Renal pelvis (tissue), 12 donors: ENCODE measurements at places on chromosomes 13 and 19. TPM values are rescaled to one million over a fixed set of nuclear protein-coding genes. Genes with fewer than 3 reads are reported as not detected.

DNA sequence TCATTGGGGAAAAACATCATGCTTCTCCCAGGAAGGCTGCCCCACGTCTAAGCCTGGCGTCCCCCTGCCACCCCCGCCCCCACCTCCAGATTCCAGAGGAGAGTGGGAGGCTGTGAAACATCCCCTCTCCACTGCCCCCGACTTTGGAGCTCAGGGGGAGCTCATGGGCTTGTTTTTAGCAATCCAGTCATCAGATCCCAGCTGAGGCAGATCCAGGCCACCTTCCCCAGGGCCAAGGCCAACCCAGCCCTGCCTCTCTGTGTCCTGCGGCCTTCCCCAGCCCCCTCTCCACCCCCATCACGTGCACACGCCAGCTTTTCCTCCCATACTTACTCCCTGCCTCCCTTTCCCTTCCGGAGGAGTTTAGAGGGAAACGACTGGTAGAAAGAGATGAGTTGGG, 38.8 kb downstream of the SHISA2 start:
- DNase-seq, result no peak

GRCh38 chr19:46529622-46530451, 34.2 kb upstream of the PNMA8B start:
- peak; percentile 61 for DNase-seq

DNA sequence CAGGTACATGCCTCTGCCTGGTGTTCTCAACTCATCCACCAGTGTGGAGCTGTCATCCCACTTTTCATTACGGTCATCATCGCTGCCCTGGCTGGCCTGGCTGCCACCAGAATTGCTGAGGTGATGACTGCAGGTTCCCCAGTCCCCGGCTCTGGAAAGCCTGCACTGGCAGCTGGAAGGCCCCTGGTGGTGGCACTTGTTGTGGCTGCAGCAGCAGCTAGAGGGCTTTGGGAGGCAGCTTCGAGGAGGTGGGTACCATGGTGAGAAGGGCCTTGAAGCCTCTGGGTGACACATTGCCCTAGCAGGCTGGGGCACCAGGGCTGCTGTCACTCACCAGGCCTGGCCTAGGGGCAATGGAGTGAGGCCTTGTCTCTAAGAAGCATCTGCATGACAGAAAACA, 25.3 kb upstream of the ZNF14 start:
- DNase-seq, result no peak

DNA sequence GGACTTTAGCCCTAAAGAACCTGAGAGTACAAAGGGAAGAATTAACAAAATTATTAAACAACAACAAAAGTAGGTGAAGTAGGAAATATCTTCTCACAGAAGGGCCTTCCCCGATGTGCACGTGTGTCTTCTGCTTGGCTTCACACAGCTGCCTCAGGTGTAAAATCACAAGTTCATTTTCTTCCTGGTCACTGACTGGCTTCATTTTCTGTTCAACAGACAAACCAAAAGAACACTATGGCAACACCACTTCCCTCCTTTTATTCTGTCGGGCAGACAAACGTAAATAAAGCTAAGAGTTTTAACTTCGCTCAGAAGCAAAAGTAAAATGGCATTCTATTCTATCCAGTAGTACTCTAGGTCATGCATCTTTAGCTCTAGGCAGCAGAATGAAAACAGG, 140.9 kb downstream of the TBC1D4 start:
- no peak for DNase-seq

- DNase-seq, result no peak
These were observed 47.7 kb upstream of the SPATA13 start for GRCh38 chr13:24112791-24113190.

GRCh38 chr19:4795400-4795799, 3.9 kb downstream of the FEM1A start:
- DNase-seq, result no peak

DNA sequence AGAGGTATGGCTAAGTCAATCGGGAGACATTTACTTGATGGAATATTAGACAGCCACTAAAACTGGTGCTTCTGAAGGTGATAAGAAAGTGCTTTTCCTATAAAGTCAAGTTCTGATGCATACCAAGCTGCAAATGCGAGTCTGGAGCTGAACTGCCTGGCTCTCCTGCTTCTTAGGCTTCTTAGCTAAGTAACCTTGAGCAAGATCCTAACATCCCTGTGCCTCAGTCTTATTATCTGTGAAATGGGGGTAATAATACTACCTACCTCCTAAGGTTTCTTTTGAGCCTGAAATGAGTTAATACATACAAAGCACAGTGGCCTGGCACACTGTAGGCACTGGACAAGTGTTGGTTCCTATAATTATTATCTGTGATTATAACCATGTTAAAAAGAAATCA, 64.5 kb downstream of the ZIC5 start:
- no peak for DNase-seq

The MTUS2 gene
- 0.69 TPM for polyA plus RNA-seq

The MYPOP gene
- 5.7 TPM for polyA plus RNA-seq

The ZSCAN18 gene
- polyA plus RNA-seq, result 124 TPM
